Ureter (tissue), 1 donor: ENCODE measurements at places on chromosomes 12 and 14. TPM values are rescaled to one million over a fixed set of nuclear protein-coding genes. Genes with fewer than 3 reads are reported as not detected.

Gene ADGRD1
- total RNA-seq, result 80.2 TPM

Gene TAS2R43
- total RNA-seq, result 3.0 TPM

Gene HHIPL1
- total RNA-seq, result 2.4 TPM

Gene ISCU
- total RNA-seq, result 131 TPM

Gene FLVCR2
- 6.9 TPM for total RNA-seq

Gene CACNA1C
- 30.1 TPM for total RNA-seq

Gene MANSC4
- not detected for total RNA-seq

Gene MGAT2
- total RNA-seq, result 29.2 TPM

Gene NAB2
- total RNA-seq, result 16.2 TPM

Gene RNASE8
- not detected for total RNA-seq

Gene RD3L
- not detected for total RNA-seq

Gene TAS2R10
- 0.62 TPM for total RNA-seq

Gene EPS8
- 155 TPM for total RNA-seq

Gene ARL6IP4
- total RNA-seq, result 130 TPM

Gene TAS2R7
- total RNA-seq, result not detected

Gene BLTP3B
- total RNA-seq, result 25.6 TPM

Gene FLRT2
- total RNA-seq, result 25.5 TPM

Gene COX8C
- total RNA-seq, result not detected

Gene BHLHE41
- total RNA-seq, result 186 TPM

Gene PRPH
- total RNA-seq, result 1.7 TPM

Gene SLC39A5
- total RNA-seq, result 0.57 TPM

Gene OR10A7
- total RNA-seq, result not detected
